CD4-positive, alpha-beta T cell treated with Interferon alpha-2 for 1 hour (primary cell): ENCODE measurements at places on chromosomes 2 and 18.

- no peak for DNase-seq
Observed at GRCh38 chr2:149902081-149902480, 314.5 kb upstream of the MMADHC start.

- no peak for DNase-seq
Observed at GRCh38 chr18:2655954-2656236, 369 bp downstream of the SMCHD1 start.

DNA sequence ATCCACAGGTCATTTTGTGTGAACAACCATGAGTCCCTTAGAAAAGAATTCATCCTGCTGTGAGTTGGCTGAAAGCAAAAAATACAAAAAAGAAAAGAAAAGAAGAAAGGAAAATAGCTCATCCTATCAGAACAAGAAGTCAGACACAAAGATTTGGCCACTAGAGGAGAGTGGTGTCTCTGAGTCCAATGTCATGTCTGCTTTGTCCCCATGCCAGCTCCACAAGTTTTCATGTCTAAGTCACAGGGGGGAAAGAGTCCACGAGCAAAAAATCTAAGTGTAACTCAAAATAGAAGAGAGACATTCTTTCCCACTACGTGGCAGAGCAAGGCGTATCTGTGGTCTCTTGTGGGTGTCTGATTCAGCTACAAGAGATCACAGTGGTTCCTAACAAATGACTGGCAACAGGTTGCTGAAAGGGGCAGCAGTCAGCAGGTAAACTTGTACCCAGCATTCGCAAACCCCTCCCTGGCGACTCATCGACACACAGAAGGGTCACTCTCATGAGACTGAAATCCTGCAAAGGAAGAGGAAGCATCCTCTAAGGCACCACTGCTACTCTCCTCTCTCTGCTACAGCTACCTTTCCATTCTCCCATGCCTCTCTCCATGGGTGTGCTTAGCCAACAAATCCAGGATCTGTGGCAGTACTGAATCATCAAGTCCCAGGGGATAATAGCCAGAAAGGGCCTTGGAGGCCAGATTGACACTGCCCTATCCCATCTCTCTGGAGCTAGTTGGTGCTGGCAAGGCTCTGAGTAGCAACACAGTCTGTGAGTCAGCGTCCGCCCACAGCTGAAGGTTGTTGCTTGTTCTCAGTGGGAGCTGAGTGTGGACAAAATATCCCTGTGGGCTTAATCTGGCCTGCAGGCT lies 123.0 kb upstream of the SLC39A10 start:
- DNase-seq: peak; percentile 61

GRCh38 chr2:109009920-109010610 lies 21.0 kb upstream of the EDAR start:
- DNase-seq: no peak

- DNase-seq: no peak
Observed at GRCh38 chr2:147603876-147604275, 241.0 kb upstream of the ACVR2A start.

- no peak for DNase-seq
Observed at GRCh38 chr2:45874344-45874743, 222.9 kb downstream of the PRKCE start.

DNA sequence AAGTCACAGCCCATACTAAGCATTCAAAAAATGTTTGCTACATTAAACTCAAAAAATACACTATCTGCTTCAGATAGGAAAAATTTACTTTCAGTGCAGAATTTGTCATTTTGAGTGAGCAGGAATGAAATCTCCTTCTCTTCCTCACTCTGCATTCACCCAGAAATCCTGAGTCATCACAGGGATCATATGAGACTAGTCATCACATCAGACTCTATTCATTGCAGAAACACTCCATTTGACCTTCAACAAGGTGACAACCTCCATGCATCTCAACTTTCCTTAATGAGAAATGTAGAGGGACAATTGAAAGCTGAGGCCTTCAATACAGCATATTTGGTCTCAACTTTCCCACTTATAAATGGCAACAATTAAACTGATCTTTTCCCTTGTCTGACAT lies 130.4 kb upstream of the CYP26B1 start:
- DNase-seq: no peak

DNA sequence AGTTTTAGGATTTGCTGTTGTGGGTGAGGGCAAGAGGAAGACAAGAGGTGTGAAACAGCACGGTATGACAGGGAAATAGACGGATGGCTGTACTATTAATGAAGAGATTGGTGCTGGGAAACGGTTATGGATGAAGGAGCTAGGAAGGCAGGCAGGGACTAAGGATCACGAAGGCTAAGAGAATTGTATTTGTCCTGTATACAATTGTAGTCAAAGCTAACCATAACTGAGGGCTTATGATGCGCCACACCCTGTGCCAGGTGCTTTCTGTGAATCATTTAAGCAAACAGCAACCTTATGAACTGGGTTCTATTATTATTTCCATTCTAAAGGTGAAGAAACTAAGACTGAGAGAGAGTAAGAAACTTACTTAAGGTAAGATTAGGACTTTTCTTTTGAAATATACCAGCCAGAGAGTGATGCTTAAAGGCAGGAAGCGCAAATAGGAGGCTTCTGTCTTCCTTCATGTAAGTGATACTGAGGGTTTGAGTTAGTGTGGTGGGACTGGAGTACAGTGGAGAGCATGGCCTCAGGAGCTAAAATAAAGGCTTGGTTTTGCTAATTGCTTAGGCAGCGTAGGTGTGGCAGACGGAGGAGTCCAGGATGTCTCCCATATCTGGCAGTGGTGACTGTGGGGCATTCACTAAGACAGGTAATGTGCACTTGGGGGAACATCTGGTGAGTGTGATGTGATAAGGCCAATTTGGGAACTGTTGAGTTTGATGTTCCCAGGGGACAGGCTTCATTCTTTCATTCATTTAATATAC lies 85.8 kb downstream of the PLEKHM3 start:
- DNase-seq: no peak

- no peak for DNase-seq
Observed at GRCh38 chr2:238510911-238511613, 84.3 kb downstream of the ASB1 start.

- DNase-seq: peak; percentile 34
Observed at GRCh38 chr18:32549248-32550110, 78.8 kb upstream of the GAREM1 start.

DNA sequence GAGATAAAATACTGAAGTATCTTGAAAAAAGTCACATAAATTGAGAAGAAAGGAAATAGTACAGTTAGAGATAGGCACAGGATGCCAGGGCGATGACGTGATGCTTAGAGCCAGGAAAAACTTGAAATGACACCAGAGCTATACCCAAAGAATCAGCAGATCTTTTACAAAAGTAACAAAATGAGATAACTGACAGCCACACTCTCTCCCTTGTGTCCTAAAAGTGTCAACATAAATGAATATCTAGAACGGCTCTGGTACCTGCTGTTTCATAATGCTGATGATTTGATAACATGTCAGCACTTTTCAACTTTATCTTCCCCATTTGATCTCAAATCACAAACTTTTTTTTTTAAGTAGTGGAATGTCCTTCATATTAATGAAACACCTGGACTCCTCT lies 45.6 kb upstream of the ZC3H15 start:
- DNase-seq: no peak

DNA sequence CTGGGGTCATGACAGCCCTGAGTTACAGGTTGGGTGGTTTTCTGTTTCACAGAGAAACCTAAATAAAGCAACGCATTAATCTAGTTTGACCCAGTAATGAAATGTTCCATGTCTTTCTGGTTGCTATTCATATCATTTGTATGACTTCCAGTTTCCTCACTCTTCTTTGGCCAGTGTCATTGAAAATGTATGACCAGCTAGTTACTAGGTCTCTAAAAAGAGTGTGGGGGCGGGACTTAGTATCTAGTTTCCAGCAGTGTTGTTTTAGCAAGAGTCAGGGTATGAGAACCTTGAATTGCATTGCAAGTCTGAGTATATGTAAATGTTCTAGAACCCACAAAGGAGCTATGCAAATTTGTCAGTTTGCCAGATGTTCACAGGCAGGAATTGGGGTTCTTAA lies 47.7 kb downstream of the SLC9A2 start:
- no peak for DNase-seq
